ENCODE measurements at places on chromosomes 2 and 18.

- no peak for DNase-seq
These were observed 18.3 kb downstream of the TLK1 start for GRCh38 chr2:171142398-171142797.

GRCh38 chr18:48575658-48576456 is 37.0 kb downstream of the CTIF start:
- DNase-seq = no peak

DNA sequence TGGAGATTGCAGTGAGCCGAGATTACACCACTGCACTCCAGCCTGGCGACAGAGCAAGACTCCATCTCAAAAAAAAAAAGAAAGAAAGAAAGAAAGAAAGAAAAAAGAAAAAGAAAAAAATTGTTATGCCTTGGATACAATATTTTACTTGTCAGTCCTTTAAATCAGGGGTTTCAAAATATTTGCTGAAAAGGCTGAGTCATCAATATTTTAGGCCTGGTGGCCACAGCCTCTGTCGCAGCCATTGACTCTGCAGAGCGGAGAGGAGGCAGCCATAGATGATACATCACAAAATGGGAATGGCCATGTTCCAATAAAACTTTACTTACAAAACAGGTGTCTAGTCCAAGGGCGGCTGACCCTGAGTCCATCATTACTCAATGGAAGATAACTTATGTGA is 314.8 kb upstream of the SALL3 start:
- no peak for DNase-seq

DNA sequence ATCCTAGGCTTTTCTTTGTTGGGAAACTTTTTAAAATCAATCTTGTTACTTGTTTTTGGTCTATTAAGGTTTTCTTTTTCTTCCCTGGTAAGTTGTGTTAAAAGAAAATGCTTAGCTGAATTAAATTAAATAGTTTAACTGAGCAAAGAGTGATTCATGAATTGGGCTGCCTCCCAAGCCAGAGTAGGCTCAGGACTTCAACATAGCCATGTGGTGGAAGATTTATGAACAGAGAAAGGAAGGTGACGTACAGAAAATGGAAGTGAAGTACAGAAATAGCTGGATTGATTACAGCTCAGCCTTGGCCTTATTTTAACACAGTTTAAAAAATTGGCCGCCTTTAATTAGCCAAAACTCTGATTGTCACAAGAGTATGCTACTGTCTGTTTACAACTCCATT is 27.9 kb upstream of the GALNT5 start:
- no peak for DNase-seq

DNA sequence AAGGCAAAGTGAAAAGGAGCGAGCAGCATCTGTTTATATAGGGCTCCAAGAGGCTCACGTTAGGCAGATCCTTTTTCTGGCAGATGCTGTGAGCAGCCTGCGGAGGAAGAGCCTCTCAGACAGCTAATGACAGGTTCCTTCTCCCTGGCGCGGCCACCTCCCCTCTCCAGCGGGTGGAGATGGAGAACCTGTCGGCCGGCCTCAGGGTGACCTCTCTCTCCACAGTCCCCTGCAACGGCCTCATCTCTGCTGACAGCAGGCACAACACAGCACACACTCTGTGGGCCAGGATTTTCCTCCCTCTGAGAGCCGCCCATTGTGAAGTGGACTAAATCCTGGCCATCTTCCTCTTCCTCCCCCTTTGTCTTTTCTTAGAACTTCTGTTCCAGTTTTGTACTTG is 119.8 kb downstream of the PRKCE start:
- DNase-seq = no peak

DNA sequence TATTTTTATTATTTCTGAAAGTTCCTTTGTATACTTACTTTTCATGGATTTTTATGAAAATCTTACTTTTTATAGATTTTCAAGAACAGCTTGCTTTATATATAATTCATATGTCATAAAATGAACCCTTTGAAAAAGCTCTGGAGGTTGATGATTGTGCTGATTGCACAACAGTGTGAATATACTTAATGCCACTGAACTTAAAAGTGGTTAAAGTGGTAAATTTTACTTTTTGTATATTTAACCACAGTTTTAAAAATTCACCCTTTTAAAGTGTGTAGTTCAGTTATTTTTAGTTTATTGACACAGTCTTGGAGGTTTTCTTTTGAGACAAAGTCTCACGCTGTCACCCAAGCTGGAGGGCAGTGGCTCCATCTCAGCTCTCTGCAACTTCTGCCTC is 8.4 kb downstream of the SANBR start:
- no peak for DNase-seq

DNA sequence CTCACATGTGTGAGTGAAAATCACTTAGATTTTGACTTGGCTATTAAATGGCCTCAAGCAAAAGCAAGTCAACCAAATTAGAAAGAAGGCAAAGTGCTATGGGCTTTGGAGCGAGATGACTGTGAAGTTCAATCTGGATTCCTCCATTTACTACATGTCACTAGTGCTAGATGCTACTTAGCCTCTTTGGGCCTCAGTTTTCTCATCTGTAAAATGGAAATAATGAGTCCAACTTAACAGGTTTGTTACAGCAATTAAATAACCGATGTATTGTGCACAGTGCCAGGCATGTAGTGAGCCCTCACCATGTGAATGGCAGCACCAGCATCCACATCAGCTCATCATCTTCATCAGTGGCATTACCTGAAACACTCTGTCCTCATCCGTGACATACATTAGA is 376.3 kb downstream of the MTX2 start:
- DNase-seq = no peak

- DNase-seq = no peak
These were observed 32.6 kb upstream of the B3GNT2 start for GRCh38 chr2:62163106-62163831.

DNA sequence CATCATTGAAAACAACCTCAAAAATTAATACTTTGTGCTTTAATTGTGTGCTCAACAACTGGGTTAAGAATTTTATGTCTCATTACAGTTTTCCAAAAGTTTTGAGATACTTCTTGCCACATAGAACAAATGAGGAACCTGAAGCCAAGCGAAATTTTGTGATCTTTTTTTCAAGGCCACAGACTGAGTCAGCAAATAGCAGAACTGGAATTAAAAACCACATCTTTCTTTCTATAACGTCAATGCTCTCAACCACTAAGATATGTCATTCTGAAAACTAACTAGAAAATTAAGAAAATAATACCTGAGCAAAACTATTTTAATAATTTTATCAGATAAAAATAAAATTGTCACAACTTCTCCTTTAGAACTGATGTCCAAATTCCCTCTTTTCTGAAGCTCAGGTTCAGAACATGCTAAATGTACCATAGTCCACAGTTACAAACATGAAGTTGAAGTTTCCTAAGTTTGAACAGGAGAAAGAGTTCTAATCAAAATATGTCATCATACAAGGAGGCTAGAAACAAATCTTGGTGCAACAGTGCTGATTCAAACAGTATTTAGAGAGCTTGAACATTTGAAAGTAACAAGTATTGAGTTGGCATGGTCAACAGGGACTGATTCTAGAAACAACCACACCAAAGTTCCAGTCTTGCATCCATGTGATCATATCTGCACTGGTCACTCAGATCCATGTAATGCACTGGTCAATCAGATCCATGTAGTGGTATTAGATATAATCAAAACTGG is 27.6 kb upstream of the CALCRL start:
- DNase-seq = no peak

DNA sequence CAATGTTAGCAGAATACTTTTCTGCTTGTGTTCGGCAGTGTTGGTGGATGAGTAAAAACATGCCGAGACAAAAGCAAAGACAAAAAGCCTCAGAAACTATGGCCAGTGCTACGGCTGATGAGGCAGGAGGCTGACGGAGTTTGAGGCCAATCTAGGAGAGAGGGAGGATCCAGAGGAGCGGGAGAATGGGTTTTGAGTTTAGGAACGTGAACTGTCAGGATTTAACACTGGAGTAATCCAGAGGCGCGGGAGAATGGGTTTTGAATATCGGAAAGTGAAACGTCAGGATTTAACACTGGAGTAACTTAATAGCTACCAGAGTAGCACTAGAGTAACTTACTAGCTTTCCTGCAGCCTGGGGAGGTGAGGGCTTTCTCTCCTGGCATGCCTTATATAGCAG is 37.4 kb downstream of the LYPD6B start:
- DNase-seq = no peak

DNA sequence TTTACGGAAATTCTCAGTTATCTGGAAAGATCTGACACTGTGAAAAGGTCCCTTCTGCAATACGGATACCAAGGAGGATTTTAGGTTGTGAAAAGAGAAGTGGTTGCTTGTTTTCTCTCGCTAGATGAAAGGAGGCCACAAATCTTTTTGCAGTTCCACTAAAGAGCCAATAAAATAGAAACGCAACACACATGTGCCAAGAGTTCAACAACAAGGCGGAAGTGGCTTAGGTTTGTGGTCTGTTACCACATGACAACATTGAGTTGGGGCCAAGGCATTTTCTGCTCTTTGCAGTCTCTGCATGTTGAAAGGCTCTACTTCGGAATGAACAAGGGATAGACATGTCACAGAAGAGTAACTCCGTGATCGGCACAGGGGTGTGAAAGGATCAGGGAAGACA is 115.7 kb upstream of the OSR1 start:
- DNase-seq = no peak

- no peak for DNase-seq
These were observed 29.2 kb upstream of the MRO start for GRCh38 chr18:50848991-50849390.

- DNase-seq = no peak
These were observed 213.5 kb upstream of the APCDD1 start for GRCh38 chr18:10240973-10241372.

- no peak for DNase-seq
These were observed 18.6 kb upstream of the KLF7 start for GRCh38 chr2:207184348-207184747.

DNA sequence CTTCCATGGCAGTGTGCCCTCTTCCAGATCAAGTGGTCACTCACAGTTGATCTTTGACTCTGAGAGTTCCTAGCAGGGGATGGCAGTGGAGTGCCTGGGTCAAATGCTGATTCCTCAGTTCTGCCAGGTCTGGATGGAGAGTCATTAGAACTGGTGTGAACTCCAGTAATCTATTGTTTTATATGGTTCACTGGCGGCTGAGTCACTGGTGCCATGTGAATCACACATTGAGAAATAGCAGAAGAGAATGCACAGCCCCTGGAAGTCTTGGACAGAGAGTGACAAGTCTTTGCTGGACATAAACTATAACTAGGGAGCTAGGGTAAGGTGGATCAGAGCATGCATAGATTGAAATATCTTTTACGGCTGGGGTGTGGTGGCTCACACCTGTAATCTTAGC is 86.9 kb downstream of the EIF2AK3 start:
- DNase-seq = no peak

DNA sequence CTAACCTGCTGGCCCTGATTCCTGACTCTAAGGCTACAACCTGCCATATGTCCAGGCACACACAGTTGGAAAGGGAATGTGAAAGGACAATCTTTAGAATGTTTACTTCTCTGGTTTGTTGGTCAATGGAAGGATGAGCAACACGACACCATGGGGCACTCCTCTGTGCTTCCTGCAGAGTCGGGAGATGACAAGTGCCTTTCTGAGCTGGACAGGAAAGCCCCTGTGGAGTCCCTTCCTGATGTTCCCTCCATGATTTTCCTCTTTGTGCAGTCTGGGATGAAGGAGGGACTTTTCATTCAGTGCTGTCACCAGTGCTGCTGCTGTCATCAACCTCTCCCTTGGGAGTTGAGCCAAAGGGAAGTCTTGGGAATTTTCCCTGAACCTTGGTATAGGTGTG is 22.6 kb upstream of the SERPINB7 start:
- no peak for DNase-seq

GRCh38 chr2:172995323-172996244 is 80.1 kb upstream of the MAP3K20 start:
- DNase-seq = no peak

- no peak for DNase-seq
These were observed 148.7 kb downstream of the NDUFA10 start for GRCh38 chr2:239876271-239876947.

DNA sequence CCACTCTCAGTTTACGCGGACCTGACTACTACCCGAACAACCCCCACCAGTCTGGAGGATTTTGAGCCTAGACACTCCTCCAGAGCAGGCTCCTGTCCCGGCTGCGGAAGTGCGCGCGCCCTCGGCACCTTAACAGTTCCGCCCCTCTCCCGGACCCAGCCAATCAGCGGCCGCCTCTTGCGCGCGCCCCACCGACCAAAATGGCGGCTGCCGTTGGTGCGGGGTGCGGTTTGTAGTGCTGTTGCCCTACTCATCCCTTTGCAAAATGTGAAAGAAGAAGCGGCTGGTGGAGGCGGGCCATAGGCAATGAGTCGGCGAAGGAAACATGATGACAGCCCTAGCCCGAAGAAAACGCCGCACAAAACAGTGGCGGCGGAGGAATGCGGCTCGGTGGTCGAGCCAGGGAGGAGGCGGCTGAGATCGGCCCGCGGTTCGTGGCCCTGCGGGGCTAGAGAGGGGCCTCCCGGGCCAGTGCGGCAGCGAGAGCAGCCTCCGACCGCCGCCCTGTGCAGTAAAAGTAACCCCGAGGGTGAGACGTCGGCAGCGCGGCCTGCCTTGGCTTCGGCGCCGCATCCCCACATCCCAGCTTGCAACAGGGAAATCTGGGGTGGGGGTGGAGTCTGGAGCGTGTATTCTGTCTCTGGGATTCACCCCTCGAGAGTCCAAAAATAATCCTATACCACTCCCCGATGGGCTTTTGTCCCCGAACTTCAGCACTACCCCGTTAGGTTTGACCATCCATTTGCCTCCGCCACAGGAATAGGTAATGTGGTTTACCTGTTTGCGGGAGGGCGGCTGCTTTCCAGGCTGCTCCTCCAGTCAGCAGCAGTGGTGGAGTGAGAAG is at the start of gene ETAA1:
Gene ETAA1 (plus strand): TSS at position 191 of the 844 bp plus-strand sequence. CDS start 116 bp downstream, at position 307.
- peak; percentile 91 for DNase-seq

DNA sequence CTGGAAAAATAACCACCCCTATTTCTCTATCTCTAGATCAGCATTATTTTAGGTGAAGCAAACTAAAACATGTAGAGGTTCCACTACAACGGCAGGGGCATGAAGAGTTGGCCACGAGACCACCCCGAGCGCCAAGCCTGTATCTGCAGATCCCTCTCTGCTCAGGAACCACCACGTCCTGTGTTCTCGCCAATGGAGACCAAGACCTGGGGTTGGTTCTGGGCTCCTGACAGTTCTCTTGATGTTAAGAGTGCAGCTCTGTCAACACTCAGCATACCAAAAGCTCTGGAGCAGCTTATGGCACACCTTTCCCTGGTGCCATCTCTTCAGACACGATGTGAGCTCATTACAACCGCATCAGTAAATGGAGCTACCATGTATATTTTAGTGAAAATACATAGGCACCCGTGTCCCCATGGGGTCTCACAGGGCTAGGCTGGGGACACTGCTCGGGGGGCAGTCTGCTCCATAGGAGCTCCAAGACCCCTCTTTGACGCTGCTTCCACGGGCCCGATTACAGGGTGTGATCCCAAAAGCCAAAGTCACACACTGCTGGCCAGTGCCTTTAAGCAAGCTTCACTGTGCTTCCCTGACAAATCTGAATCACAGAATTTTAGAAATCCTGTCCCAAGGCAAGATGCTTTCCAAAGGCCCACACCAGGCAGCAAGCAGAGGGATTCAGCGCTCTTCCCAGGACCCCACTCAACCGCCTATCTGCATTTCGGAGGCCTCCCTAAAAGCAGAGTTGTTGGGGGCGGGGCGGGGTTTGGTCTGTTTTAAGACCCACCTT is 72.2 kb downstream of the EMILIN2 start:
- no peak for DNase-seq
